A549 treated with CpdA at 1 μM for 4 hours (cell line): ENCODE measurements at places on chromosomes 3 and 15. TPM values are rescaled to one million over a fixed set of nuclear protein-coding genes. Genes with fewer than 3 reads are reported as not detected.

The SLC22A13 gene
- total RNA-seq: 0.06 to 0.12 TPM (median 0.10 TPM) in 3 of 5 replicates, not detected in the others

The C3orf85 gene
- not detected in 5 replicates for total RNA-seq

The SKOR1 gene
- total RNA-seq: 0.03 TPM in 2 of 5 replicates, not detected in the others

The GRAMD2A gene
- not detected in 5 replicates for total RNA-seq

The DNAH12 gene
- total RNA-seq: 0.05 to 0.19 TPM (median 0.11 TPM) in 4 of 5 replicates, not detected in the other

The MST1R gene
- 5.0 to 10.2 TPM (median 7.9 TPM) in 5 replicates for total RNA-seq
